ENCODE measurements at places on chromosomes 2 and 18.

GRCh38 chr2:16038621-16039020, 98.3 kb downstream of the MYCN start:
- no peak for DNase-seq

DNA sequence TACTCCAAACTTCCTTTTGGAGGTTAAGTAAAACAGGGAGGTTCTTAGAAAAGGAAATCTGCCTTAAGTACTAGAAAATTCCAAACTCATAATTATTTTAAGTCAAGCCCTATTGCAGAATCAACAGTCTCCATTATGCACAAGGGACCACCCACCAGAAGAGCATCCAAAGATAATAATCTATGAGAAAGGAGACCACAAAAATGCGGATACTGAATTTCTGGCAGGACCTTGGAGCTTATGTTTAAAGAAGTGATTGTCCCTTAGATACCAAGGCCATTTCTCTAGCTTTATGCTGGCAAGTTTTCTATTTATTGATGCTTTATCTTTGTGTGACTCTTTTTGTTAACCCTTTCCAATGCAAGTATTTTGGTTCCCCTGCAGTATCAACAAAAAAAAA, 404.0 kb upstream of the MMADHC start:
- DNase-seq, result peak; percentile 29

- DNase-seq, result no peak
These were observed 65.4 kb downstream of the INPP5D start for GRCh38 chr2:233125455-233126065.

GRCh38 chr2:37612382-37612781, 59.1 kb downstream of the CDC42EP3 start:
- no peak for DNase-seq

- DNase-seq, result no peak
These were observed 21.1 kb downstream of the KIF5C start for GRCh38 chr2:148896136-148896535.

- DNase-seq, result peak; percentile 68
These were observed 20.7 kb upstream of the DNAH6 start for GRCh38 chr2:84495539-84496146.

DNA sequence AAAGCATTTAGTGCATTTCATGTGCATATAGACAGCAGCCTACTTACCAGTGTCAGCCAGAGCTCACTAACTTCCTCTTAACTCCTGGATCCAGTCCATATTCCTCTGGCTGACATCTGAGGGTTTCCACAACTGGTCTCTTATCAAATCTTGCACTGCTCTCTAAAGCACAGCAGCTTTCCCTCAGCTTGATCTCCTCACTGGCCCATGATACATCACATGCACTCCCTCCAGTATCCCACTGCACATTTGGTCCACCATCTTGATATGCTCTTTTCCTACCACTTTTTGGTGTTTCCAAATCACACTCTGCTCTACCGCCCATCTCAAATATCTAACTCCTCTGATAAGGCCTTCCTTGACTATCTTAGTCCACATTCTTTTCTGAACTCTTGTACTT, 105.0 kb upstream of the ZFP36L2 start:
- DNase-seq, result peak; percentile 84

DNA sequence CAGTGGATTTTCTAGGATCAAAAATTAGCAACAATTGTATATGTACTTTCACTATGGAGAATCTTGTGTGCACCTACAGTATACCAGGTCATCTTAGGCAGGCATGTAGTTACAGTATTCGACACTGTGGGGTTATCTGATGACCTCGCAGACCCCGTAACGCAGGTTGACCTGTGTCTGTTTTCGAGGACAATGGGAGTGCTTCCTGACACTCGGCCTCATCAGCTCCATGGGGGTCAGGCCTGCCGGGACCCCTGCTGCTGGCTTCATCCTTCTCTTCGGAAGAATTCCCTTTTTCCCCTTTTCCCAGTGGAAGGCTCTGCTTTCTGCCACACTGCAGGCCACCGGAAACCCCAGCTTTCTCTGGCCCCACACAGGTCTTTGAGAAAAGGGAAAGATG, 102.8 kb upstream of the TMEM18 start:
- DNase-seq, result no peak
